ENCODE measurements at places on chromosomes 11 and 22. TPM values are rescaled to one million over a fixed set of nuclear protein-coding genes. Genes with fewer than 3 reads are reported as not detected.
A peak's percentile ranks its signal among the peaks of the same experiment; 100 is the strongest.

TPBGL gene
- 0.07 TPM for total RNA-seq

PYGM gene
- total RNA-seq: 1.6 TPM

DERL3 gene
- 9.7 TPM for total RNA-seq

DNA sequence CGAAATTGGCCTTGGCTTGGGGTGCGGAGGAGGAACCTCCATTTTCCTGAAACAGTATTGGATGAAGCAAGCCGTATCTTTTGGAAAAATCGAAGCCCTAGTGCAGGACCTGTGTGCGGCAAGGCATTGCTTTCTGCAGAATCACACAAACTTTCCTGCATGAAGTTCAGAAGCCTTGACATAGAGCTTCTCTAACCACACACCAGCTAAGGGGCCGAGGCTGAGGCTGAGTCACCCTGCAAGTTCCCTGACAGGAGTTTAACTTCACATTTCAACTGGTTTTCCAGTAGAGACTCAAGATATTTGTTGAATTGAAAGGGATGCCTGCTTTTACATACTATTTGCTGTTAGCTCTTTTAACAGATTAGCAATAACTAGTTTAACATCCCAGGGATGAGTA, 67.8 kb downstream of the TCF20 start:
- peaks cover 23% of the 10 kb centered on the region for H3K36me3 ChIP-seq
- peak overlapping the region; percentile 71 for H3K4me3 ChIP-seq
- H3K4me1 ChIP-seq: peaks cover 56% of the 10 kb centered on the region

- no peak overlapping the region for H3K4me3 ChIP-seq
- H3K27me3 ChIP-seq: no peaks in the 10 kb centered on the region
- DNase-seq: peak; percentile 77
- H3K27ac ChIP-seq: no peak overlapping the region
Observed at GRCh38 chr22:50247748-50248147, 2.9 kb upstream of the TUBGCP6 start.

GRCh38 chr11:113087706-113088105, 126.5 kb downstream of the NCAM1 start:
- no peak for DNase-seq
- H3K27me3 ChIP-seq: no peaks in the 10 kb centered on the region
- no peak overlapping the region for H3K4me3 ChIP-seq
- no peak overlapping the region for H3K27ac ChIP-seq
- no peaks in the 10 kb centered on the region for H3K36me3 ChIP-seq

DNA sequence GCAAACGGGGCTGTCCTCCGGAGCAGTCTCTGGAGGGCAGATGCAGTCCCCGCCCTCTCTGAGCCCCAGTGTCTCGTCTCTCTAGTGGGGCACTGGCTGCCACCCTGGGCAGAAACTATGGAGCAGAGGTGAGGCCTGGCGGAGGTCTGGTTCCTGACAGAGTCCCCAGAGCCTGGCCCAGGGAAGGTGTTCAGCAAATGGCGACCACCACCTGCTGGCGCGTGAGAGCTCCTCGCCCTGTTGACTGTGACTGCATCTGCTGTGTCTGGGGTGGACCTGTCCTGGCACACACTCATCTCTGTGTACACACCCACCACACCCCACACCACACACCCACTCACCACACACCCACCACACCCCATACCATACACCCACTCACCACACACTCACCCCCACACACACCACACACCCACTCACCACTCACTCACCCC, 18.3 kb upstream of the TTLL12 start:
- H3K27me3 ChIP-seq: no peaks in the 10 kb centered on the region
- no peak for DNase-seq
- H3K36me3 ChIP-seq: no peaks in the 10 kb centered on the region

SCGB1D2 gene
- not detected for total RNA-seq

USP2 gene
- total RNA-seq: 2.2 TPM

KRTAP5-7 gene
- total RNA-seq: not detected

GRCh38 chr22:28222976-28223745, 304.1 kb upstream of the PITPNB start:
- H3K27me3 ChIP-seq: peaks cover 7% of the 10 kb centered on the region
- H3K27ac ChIP-seq: no peak overlapping the region
- no peak overlapping the region for H3K4me3 ChIP-seq
- H3K36me3 ChIP-seq: no peaks in the 10 kb centered on the region
- no peaks in the 10 kb centered on the region for H3K4me1 ChIP-seq

DNA sequence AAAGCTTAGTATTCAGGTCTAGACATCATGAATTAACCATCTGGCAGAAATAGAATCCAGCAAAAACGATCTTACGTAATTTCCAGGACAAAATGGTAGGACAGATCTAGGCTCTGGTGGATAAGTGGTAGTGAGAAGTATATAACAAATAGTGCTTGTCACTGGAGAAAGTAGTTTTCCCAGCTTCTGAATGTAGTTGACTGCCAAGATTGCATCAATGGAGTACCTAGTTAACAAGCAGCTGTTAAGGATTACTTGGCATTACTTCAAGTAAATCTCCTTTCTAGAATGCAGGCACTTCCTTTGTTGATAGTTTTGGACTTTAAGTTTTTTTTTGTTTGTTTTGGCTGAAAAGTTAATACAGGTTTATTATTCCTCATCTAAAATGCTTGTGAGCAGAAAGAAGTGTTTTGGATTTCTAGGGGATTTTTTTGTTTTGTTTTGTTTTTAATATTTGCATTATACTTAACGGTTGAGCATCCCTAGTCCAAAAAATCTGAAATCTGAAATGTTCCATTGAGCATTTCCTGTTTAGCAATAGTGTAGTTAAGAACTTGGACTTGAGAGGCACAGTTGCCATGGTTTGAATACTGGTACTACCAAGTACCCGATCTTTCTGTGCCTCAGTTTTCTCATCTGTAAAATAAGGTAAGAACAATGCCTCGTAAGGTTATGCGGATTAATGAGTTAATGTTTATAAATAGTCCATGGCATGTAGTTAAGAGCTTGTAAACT, 20.3 kb downstream of the FAM118B start:
- no peak overlapping the region for H3K27ac ChIP-seq
- H3K4me3 ChIP-seq: no peak overlapping the region
- no peak for DNase-seq
- peaks cover 12% of the 10 kb centered on the region for H3K36me3 ChIP-seq
- H3K27me3 ChIP-seq: no peaks in the 10 kb centered on the region
